ENCODE measurements at places on chromosomes 1 and 21.

DNA sequence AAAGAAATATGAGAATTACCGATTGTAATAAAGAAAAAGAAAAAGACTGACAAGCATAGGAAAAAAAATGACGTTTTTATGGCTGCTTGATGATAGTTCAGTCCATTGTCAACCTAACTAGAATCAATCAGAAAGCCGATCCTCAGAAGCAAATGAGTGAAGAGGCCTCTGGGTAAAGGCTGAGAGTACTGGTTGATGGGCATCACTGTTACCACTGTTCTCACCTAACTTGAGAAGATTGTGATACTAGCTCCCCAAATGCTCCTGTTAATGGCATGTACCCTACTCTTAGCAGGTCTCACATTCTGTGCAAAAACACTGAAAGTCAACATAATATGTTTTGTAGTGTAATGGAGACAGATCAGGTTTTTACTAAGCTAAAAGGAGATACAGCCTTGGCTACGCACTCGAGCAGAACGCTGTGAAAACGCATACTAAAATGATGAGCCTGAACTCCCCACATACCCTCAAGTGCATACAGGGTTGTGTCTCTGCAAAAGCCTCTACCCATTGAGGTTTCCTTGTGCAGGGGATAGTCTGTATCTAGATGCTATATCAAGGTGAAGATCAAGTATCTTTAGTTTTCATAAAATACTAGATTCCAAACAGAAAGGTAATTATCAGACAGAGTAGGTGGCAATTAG lies 554.6 kb downstream of the SMYD3 start:
- DNase-seq: no peak

DNA sequence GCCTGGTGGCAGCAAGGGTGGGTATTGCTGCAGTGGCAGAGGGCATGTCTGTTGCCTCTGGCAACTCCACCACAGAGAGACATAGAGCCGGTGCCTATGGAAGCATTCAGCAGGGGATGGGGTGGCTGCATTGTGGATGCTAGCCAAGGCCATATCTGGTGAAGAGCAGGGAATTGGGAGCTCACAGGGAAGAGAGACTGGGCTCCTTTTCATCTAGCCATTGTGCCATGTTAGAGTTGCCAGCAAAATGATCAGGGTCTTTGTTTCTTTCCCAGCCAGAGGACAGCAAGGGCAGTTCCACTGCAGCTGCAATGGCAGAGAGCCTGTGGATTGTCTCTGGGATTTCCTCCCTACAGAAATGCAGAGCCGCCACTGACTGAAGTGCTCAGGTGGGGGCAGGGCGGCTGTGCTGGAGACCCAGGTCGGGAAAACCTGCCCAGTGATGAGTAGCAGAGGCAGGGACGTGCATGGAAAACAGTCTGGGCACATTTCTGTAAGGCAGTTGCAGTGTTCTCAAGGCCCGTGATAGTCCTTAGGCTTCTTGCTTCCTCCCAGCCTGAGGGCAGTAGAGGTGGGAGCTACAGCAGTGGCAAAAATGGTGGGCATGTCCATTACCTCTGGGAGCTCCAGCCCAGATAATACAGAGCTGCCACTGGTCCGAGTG lies 40.2 kb upstream of the CYP4X1 start:
- DNase-seq: no peak

DNA sequence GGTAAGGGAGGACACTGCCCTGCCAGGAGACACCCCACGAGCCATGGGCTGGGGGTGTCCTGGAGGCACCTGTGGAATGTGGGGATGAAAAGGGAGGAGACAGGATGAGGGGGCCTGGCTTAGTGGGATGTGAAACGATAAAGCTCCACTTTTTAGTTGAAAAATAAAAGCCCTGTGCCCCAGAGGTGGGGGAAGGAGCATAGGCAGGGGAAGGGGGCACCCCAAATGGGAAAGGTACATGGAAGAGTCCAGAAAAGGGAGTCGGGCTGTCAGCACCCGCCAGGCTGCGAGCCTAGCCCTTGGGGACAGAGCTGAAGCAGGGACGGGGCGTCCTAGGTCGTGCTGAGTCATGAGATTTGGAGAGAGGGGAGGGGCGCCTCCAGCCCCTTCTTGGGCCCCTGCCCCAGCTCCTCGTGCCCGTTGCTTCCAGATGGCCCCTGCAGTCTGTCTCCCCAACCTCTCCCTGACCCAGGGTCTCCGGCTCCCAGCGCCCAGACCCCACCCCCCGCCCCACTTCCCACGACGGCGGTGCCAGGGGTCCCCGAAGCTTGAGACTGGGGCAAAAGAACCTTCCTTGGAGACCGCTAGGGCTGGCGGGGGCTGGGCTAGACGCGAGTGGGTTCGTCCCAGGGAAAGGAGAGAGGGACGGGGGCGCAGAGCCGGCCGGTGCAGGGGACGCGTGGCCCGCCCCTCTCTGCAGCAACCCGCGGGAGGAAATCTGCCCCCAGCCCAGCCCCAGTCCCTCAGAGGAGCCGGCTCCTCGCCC lies 795 bp downstream of the SYT2 start:
- no peak for DNase-seq

GRCh38 chr1:118504867-118505266 lies 319.8 kb upstream of the SPAG17 start:
- no peak for DNase-seq

- DNase-seq: no peak
Observed at GRCh38 chr1:62283986-62284385, 35.2 kb downstream of the KANK4 start.

GRCh38 chr1:102967786-102968185 lies 140.5 kb downstream of the COL11A1 start:
- no peak for DNase-seq

DNA sequence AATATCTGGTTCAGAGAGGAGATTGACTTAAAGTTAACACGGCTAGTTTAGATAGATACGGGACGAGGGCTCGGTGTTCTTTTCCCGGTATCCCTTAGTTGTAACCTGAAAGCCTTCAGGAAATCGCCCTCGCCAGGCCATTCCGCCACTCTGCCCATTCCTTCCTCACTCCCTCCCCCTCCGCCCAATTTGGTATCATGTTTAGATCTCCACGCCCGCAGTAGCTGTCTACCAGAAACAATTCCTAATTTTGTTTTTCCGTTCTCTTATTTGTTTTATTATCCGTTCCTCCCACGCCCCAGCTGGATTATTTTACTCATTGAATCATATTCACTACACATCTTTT lies 685 bp upstream of the VAMP4 start:
- DNase-seq: no peak

GRCh38 chr1:228236744-228237143 lies 28.9 kb downstream of the OBSCN start:
- DNase-seq: no peak

DNA sequence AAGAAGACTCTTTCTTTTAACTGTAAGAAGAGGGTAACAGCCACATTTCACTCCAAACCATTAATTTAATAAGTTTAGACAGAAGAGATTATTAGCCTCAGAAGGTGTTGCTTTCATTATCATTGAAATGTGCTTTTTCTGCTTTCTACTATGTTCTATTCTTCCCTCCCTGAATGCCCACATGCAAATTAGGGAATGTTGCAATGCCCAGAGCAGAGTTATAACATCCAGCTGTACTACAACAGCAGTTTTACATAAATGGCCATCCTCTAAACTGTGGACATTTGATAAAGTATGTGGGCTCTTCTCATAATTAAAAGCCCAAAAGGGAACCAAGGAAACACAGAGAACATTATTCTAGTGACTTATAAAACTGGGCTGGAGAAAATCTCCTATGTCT lies 82.2 kb upstream of the SOD1 start:
- DNase-seq: no peak

- no peak for DNase-seq
Observed at GRCh38 chr1:240073097-240073496, 18.6 kb upstream of the FMN2 start.

DNA sequence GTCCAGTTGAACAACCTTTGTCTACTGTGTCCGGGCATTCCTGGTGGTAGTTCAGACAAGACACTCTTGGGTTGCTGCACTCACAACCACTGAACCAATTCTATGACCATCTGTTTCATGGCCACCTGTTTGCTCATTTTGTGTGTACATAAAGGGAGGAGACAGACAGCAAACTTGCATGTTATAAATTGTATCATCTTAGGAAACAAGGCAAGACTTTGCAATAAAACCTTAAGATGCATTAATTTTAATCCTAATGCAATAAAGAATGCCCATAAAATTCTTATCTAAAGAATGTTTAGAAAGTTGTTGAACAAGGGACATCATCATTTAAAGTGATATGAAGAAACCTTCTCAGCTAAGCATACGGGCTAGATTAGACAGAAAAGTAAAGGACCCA lies 34.8 kb downstream of the ADAM30 start:
- DNase-seq: no peak

- DNase-seq: no peak
Observed at GRCh38 chr1:160094291-160094625, 4.2 kb downstream of the IGSF8 start.

DNA sequence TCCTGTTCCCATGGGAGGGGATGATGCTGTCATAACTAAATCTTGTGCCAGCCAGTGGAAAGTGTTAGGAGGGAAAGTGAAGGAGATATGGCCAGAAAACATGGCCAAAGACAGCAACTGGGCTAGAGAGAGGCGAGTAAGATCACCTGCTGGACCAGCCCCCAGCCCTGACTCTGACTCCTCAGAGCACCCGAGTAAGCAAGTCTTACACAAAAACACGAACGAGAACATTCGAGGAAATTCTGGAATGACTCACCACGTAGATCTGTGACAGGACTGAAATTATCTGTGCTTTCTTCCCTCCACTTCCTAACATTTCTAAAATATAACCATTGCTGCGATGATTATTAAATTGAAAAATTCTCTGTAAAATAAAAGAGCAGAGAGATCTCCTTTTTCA lies 9.2 kb downstream of the ZNF496 start:
- DNase-seq: no peak

- DNase-seq: no peak
Observed at GRCh38 chr1:46171871-46172270, 3.0 kb upstream of the TSPAN1 start.

DNA sequence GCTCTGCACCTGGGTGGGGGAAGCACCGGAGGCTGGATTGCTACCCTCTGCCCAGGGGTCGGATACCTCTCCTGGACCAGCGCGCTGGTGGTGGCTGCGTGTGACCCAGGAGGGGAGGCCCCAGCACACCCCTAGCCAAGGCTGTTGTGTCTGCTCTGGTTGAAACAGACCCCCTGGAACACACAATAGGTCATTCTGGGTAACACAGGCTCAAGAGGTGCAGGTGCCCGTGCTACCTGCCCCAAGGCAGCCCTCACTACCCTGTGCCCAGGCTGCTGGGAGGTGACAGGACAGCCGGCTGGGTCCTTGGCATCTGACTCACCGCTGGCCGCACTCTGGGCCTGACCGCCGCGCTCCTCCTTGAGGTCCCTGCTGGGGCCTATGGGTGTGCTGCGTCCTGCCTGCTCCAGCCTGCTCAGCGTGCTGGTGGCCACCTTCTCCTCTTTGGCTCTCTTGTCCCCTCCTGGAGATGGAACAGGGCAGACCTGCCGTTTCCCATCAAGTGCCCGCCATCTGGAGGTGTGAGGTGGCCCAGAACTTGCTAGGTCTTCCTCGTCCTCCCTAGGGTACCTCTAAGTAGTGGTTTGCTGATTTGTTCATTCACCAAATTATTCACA lies 30.0 kb downstream of the ZBTB17 start:
- DNase-seq: no peak

DNA sequence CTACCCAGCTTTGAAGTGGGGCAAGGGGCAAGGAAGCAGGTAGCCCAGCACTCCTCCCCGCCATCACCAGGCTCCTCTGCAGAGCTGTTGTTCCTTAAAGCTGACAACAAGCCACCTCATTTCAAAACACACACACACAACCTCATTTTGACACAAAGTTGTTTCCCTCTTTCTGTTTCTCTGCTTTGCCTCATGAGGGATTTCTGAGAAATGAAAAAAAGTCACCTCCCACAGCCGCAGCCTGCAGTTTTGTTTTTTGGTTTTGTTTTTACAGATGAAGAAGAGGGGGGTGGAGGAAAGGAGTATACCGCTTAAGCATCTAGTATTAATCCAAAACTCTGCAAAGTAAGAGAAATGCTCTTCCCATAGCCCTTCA lies 12.1 kb downstream of the MCL1 start:
- no peak for DNase-seq

DNA sequence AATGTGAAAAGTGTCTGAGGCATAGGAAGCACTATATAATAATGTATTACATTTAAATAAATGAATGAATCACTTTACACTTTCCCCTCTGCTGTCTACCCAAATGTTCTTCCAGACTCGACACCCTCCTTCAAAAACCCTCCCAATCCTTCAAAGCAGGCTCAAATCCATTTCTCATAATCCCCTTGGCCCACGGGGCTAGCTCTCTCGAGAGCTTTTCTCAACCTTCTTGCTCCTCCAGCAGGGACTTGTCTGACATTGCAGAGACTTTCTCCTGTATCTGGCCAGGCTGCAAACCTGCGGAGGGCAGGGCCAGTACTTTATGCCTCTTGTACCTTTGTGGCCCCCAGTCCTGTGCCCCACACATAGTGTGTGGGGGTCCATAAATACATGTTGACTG lies 14.1 kb upstream of the CNTN2 start:
- no peak for DNase-seq

- no peak for DNase-seq
Observed at GRCh38 chr1:99599678-99600175, 46.2 kb upstream of the PALMD start.

DNA sequence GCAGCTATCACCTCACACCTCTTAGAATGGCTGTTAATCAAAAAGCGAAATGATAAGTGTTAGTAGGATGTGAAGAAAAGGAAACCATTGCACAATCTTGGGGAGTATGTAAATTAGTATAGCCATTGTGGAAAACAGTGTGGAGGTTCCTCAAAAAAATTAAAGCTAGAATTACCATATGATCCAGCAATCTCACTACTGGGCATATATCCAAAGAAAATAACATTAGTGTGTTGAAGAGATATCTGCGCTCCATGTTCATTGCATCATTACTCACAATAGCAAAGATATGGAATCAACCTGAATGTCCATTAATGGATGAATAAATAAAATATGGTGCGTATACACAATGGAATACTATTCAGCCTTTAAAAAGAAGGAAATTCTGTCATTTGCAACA lies 68.9 kb downstream of the SNRPE start:
- DNase-seq: no peak

DNA sequence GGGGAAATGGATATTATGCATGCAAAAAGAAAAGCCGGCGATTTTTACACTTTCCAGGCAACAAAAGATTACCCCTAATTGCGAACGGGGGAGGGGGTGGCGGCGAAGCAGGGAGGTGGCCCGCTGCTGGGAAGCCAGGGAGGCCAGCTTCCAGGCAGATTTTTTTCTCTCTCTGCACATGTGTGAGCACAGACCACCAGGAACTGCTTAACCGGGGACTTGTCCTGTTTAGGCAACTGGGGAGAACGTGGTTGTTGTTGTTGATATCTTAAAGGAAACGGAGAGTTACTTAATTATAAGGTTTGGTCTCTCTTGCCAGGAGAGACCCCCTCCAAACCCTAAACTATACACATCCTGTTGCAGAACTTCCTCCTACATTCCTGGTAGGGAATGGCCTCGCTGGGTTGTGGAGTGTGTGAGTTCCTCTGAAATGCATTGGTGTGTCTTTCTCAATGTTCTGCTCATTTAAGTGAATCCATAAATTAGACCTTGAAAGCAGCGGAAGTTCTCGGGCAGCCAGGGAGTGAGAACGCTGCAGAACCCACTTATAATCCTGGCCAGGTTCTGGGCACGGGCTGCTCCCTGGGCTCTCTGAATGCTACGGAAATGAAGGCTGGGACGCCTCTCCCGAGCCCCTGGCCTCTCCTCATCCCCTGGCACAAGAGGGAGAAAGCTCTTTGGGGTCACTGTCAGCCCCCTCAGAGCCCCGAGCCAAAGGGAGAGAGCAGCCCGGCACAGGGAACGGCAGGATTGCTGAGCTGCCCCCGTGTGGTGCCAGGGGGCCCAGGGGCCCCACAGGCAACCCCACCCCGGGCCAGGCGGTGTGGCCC lies 250.0 kb downstream of the FOXD2 start:
- DNase-seq: no peak

- DNase-seq: no peak
Observed at GRCh38 chr1:58447886-58448285, 98.6 kb downstream of the OMA1 start.
